Epithelial cell of prostate (primary cell): ENCODE measurements at places on chromosomes 12 and 14.

DNA sequence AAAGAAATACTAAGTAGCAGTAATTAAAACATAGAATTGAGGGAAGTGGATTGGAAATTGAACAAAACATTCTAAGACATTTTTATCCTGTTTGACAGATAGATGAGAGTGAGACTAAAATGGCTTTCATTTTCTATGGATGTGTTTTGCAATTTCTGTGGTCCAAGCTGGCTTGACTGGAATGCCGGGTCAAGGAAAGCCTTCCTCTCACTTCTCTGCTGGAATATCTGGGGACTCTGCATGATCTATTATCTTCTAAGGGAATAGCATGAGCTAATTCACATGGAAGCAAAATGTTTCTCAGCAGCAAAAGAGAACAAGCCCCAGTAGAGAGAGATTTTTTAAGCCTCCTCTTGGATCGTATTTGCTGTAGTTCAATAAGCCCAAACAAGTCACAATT is 407.9 kb upstream of the ATXN7L3B start:
- DNase-seq = no peak

GRCh38 chr12:6494258-6494743 is 399 bp downstream of the NCAPD2 start:
- no peak for DNase-seq

- no peak for DNase-seq
Measured at GRCh38 chr14:24432259-24433131, 2.7 kb downstream of the KHNYN start.

GRCh38 chr12:95593266-95593871 is 42.1 kb upstream of the USP44 start:
- no peak for DNase-seq

GRCh38 chr14:104082807-104083206 is 2.7 kb upstream of the ASPG start:
- DNase-seq = no peak

GRCh38 chr12:83067981-83068380 is 381.3 kb downstream of the TMTC2 start:
- no peak for DNase-seq

GRCh38 chr12:97452839-97453238 is 9.8 kb upstream of the RMST start:
- DNase-seq = no peak

GRCh38 chr12:26399381-26399780 is 204.0 kb downstream of the SSPN start:
- DNase-seq = no peak

DNA sequence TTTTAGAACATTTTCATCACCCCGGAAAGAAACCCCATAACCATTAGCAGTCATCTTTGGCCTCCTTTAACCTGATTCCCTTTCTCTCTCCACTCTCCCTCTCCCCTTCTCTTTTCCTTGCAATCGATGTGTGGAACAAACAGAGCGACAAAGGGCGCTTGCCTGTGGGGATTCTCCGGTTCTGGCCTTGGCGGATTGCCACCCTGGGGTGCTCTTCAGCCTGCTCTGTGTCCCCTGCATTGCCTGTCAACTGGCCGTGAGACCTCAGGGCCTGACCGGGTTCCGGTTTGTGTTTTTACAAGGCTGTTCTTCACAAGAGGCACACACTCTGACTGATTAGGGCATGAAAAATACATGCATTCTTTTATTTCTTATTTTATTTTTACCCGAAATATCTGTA is 27.8 kb downstream of the LRTM2 start:
- DNase-seq = no peak

DNA sequence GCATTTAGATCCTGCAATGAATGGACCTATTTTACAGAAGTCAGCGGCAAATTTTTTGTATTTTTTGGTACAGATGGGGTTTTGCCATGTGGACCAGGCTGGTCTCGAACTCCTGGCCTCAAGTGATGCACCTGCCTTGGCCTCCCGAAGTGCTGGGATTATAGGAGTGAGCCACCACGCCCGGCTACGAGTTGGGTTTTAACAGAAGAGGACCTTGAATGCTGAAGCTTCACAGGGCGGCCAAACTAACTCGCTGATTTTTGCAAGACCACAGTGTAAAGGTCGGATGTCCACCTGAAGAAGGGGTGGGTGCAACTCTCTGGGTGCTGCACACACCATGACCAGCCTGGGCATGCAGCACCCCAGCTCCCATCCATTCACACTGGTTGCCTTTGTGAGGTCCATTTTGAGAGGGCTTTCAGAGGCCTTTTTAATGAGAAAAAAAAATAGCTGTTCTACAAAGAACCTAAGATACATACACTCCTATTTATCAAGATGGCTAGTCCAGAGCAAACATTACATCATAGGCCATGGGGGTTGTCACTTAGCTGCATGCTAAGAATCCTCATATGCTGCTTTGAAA is 21.6 kb upstream of the CDK2AP1 start:
- no peak for DNase-seq

GRCh38 chr14:101506211-101506925 is 54.9 kb upstream of the DIO3 start:
- DNase-seq = no peak

DNA sequence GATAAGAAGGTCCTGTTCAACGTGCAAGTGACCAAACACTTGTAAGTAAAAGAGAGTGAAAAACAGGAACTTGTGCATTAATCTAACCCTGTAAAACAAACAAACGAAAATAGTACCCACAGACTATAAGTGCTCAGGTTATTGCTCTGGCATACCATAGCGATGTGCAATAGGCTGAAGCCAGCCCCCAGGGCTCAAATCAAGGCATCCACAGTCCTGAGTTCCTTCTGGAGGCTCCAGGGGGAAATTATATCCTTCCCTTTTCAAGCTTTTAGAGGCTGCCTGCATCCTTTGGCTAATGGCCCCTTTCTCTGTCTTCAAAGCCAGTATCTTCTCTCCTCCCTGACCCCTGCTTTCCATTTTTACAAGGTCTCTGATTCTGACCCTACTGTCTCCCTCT is 8.1 kb upstream of the CMAS start:
- no peak for DNase-seq

DNA sequence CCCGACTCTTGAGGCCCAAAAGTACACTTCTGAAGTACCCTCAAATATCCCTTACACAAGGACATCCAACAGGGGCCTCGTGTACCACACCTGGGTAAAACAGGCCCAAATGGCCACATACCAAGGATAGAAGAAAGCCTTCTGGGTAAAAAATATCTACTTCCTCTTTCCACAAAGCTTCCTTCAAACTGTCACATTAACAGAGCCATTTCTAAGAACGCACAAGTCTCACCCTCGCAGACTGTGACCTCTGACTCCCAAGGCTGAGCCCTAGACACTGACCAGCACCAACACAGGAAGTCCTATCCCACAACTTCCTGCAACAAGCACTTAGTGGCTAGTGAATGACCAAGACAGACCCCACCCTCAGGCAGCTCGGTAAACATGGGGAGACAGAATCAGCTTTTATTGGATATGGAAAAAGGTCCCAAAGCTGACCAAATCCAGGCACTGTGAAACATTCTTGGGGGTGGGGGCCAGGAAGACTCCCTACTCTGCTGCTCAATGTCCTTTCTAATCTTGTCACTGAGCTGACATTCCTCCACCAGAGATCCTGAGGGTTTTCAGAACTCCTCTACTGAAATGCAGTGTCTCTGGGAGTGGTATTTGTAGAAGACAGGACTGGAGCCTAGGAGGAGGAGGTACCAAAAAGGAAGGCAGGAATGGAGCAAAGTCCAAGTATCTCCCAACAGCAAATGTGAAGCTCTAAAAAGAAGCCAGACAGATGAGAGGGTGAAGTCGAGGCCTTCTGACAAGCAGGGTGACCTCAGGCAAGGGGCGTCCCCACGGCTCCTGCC is 15.9 kb downstream of the KCTD10 start:
- DNase-seq = no peak

- DNase-seq = no peak
Measured at GRCh38 chr14:105253329-105253682, 5.0 kb downstream of the BTBD6 start.

DNA sequence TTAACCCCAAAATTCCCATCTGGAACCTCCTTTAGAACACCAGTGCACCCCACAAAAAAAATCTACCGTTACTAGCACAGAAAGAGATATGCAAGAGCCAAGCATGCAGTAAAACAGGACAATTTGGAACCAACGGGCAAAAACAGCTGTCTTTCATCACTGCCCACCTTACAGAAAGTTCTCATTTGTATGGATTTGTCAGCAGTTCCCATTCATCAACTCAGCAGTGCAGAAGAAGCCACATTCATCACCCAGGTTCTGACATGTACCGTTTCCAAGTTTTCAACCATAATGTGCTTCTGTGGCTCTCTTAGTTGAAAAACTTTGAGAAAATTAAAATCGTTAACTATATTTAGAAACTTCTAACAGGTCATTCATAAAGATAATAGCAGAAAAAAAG is 387.0 kb downstream of the RPS29 start:
- no peak for DNase-seq

GRCh38 chr14:94998685-94999084 is 158.6 kb downstream of the DICER1 start:
- DNase-seq = no peak

GRCh38 chr14:36513451-36514277 is 6.4 kb downstream of the NKX2-1 start:
- DNase-seq = no peak

DNA sequence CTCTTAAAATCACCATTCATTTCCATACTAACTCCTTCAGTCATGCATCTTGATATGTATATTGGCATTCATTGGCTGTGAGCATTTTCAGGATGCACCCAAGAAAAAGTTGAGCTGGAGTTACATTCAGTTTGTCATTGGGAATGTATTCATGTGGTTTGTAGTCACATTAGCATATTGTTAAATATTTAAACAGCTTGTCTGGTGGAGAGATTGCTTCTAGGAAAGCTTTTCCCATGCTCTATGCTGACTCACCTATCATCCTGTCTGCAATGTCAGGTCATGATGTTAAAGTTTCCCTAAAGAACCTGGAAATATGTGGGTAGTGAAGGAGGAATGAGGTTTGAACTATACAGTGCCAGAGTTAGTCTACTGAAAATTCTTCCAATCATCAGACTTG is 583.6 kb downstream of the GALC start:
- no peak for DNase-seq

- DNase-seq = no peak
Measured at GRCh38 chr12:88683628-88684027, 103.4 kb upstream of the KITLG start.

DNA sequence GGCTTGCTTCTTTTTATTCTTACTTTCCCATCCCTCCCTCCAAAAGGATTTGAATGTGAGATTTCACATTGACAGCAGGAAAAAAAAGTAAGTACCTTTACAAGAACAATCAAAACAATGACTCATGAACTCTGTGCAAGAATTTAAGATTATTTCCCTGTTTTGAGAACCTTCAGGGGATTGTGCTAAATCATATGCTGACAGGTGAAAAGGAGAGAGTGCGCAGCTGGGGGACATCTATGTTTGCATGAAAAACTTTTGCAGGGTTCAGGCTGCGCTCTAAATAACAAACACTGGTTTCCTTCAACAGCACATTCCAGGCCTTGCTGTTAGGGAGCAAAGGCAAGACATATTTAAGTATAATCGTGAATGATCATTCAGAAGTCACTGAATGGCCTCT is 27.3 kb downstream of the RERG start:
- no peak for DNase-seq
